ENCODE measurements at places on chromosomes 3 and 15. TPM values are rescaled to one million over a fixed set of nuclear protein-coding genes. Genes with fewer than 3 reads are reported as not detected.

DNA sequence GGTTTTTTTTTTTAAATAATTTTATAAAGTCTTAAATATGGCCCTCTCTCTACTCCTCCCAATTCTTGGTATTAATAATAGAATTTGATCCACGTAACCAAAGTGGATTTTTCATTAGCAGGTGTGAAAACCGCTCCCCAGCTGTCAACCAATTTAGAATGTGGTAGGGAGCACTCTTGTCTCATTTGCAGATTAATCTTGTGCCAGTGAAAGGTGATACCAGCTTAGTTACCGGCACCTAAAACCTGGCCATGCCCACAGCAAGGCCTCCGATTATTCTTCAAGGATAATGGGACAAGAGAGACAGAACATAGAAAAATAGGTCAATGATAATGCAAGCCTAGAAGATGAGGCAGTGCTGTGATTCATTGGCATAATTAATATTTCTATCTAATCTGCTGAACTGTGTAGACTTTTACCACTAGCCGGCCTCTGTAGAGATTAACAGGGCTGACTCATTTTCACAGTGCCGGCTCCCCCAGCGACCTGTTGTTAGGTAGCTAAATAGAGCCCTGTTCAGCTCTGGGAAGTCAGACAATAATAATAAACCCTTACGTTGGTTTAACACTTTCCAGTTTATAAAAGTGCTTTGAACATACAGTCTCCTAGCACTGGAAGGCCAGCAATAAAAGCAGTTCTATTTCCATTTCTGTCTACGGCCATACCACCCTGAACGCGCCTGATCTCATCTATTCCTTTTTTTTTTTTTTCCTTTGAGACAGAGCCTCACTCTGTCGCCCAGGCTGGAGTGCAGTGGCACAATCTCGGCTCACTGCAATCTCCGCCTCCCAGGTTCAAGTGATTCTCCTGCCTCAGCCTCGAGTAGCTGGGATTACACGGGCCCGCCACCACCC lies 102.9 kb downstream of the SHQ1 start:
- no peak overlapping the region for H3K27ac ChIP-seq
- H3K4me3 ChIP-seq: no peak overlapping the region
- H3K27me3 ChIP-seq: no peaks in the 10 kb centered on the region

DNA sequence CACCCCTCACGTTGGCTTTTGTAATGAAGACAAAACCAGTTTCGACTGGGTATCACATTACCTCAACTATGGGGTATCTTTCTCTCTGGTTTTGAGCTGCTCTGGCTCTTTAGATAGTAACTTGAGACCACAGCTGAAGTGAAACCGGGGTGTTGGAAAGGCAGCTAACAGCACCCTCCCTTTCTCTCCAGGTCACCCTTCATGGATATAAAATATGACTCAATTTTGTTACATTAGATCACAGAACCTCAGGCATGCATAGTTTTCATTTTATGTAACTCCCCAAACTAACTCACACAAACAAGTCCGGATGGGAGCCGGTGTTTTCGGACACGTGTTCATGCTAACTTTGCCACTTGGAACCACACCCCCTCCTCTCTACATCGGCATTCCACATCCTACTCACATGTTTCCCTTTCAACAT lies 90.7 kb downstream of the NR2F2 start:
- H3K27ac ChIP-seq: no peak overlapping the region
- H3K27me3 ChIP-seq: peaks cover 89% of the 10 kb centered on the region
- H3K4me3 ChIP-seq: no peak overlapping the region
- peaks cover 10% of the 10 kb centered on the region for H3K4me1 ChIP-seq
- no peak for DNase-seq
- H3K36me3 ChIP-seq: peaks cover 3% of the 10 kb centered on the region

GRCh38 chr3:17972959-17973906 lies 230.8 kb upstream of the TBC1D5 start:
- H3K27ac ChIP-seq: no peak overlapping the region
- no peaks in the 10 kb centered on the region for H3K36me3 ChIP-seq
- no peaks in the 10 kb centered on the region for H3K27me3 ChIP-seq
- H3K4me3 ChIP-seq: no peak overlapping the region
- H3K4me1 ChIP-seq: peaks cover 10% of the 10 kb centered on the region

- H3K27me3 ChIP-seq: peaks cover 43% of the 10 kb centered on the region
- peaks cover 2% of the 10 kb centered on the region for H3K4me1 ChIP-seq
- no peaks in the 10 kb centered on the region for H3K36me3 ChIP-seq
- no peak overlapping the region for H3K4me3 ChIP-seq
- H3K27ac ChIP-seq: no peak overlapping the region
These were observed 42.5 kb upstream of the SNRK start for GRCh38 chr3:43243590-43244587.

GRCh38 chr15:73782344-73782959 lies 29.3 kb upstream of the INSYN1 start:
- H3K27ac ChIP-seq: no peak overlapping the region
- H3K36me3 ChIP-seq: no peaks in the 10 kb centered on the region
- DNase-seq: no peak
- peaks cover 2% of the 10 kb centered on the region for H3K27me3 ChIP-seq
- H3K4me1 ChIP-seq: no peaks in the 10 kb centered on the region

GRCh38 chr3:172914854-172915253 lies 164.3 kb downstream of the ECT2 start:
- DNase-seq: no peak
- H3K36me3 ChIP-seq: no peaks in the 10 kb centered on the region
- H3K27ac ChIP-seq: no peak overlapping the region
- no peak overlapping the region for H3K4me3 ChIP-seq

- DNase-seq: no peak
- no peak overlapping the region for H3K4me3 ChIP-seq
- no peaks in the 10 kb centered on the region for H3K36me3 ChIP-seq
- H3K4me1 ChIP-seq: peaks cover 25% of the 10 kb centered on the region
These were observed 728.9 kb upstream of the DPPA4 start for GRCh38 chr3:110066206-110066605.

The NR2E3 gene
- total RNA-seq: not detected

All from osteocyte (in vitro differentiated cells).